ENCODE measurements at places on chromosomes 12 and 14. TPM values are rescaled to one million over a fixed set of nuclear protein-coding genes. Genes with fewer than 3 reads are reported as not detected.

Gene SLC38A4
- 0.63 TPM for total RNA-seq

Gene RBMS2
- total RNA-seq: 21.6 TPM

Gene CLEC4C
- total RNA-seq: not detected

Gene CCDC38
- not detected for total RNA-seq

Gene ANKRD33
- not detected for total RNA-seq

Gene AMDHD1
- 0.07 TPM for total RNA-seq

Gene KRT83
- not detected for total RNA-seq

Gene CLEC1A
- total RNA-seq: not detected

Gene LBHD2
- not detected for total RNA-seq

Gene RD3L
- not detected for total RNA-seq

Gene FSCB
- not detected for total RNA-seq

Gene PARPBP
- total RNA-seq: 10.5 TPM

Gene NINJ2
- total RNA-seq: not detected

Gene HOXC6
- total RNA-seq: not detected

Gene TOMM20L
- total RNA-seq: not detected

Gene OR4M1
- not detected for total RNA-seq

Gene LRRC43
- total RNA-seq: not detected

Gene FZD10
- total RNA-seq: 0.92 TPM

Gene FGD6
- 13.2 TPM for total RNA-seq

Gene INSM2
- not detected for total RNA-seq

Gene TAS2R7
- total RNA-seq: not detected
